Camera-type eye (tissue), 1 donor: ENCODE measurements at places on chromosomes 5 and 9. TPM values are rescaled to one million over a fixed set of nuclear protein-coding genes. Genes with fewer than 3 reads are reported as not detected.

The PDE6A gene
- total RNA-seq = 0.88 TPM

The SEMA5A gene
- total RNA-seq = 69.0 TPM

The PCA3 gene
- 0.27 TPM for total RNA-seq

The NUDT12 gene
- 31.4 TPM for total RNA-seq

The EDIL3 gene
- 75.6 TPM for total RNA-seq

The HSPA9 gene
- total RNA-seq = 294 TPM

The FBP2 gene
- 1.0 TPM for total RNA-seq

The QRFP gene
- not detected for total RNA-seq

The CARD9 gene
- total RNA-seq = 7.9 TPM

The PCDHB9 gene
- total RNA-seq = 5.9 TPM

The FGFR4 gene
- total RNA-seq = 8.6 TPM

The BRINP1 gene
- 15.3 TPM for total RNA-seq

The DNAI1 gene
- 0.27 TPM for total RNA-seq

The IL17B gene
- 7.1 TPM for total RNA-seq

The TGFBI gene
- total RNA-seq = 191 TPM
